ENCODE measurements at places on chromosomes 6 and 20.

DNA sequence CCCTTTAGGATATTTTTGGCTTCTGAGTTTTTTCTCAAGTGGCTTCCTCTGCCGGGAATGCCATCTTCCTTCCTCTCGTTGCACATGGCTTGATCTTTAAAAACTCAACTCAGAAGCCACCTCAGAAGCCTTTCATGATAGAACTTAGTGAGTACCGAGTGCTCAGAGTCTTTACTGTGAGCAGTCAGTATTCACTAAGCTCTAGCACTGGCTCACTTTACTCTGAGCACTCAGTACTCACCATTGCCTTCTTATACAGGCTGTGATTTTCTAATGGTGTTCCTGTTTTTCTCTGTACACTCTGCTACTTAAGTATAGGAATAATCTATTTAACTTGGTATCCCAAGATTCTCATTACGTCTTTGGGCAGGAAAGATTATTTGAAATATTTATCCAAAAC lies 116.2 kb downstream of the PFDN4 start:
- DNase-seq = no peak

DNA sequence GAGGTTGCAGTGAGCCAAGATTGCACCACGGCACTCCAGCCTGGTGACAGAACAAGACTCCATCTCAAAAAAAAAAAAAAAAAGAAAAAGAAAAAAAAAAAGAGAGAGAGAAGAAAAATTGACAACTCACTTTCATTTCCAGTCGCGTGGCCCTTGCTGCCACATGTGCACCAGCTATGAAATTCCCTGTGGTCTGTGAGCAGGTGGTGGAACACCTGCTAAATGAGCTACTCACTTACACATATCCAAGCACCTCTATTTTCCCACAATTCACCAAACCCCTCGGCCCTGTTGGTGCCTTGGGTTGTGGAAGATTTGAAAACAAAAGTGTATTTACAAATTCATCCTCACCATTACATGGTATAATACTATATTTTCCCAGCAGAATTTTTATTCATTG lies 105.2 kb upstream of the ASF1A start:
- DNase-seq = peak; percentile 1

GRCh38 chr20:14745830-14746229 lies 408.4 kb upstream of the FLRT3 start:
- no peak for DNase-seq

DNA sequence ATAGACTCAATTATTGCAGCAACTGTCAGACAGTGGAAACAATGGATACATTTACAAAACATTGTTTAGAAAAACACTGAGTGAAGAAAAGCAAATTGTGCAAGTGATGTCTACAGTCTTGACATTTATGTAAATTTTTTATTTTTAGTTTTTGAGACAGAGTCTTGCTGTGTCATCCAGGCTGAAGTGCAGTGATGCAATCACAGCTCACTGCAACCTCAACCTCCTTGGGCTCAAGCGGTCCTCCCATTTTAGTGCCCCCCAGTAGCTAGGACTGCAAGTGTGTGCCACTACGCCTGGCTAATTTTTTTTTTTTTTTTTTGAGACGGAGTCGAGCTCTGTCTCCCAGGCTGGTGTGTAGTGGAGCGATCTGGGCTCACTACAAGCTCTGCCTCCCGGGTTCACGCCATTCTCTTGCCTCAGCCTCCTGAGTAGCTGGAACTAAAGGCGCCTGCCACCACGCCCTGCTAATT lies 9.7 kb downstream of the CNBD2 start:
- DNase-seq = no peak

- no peak for DNase-seq
Observed at GRCh38 chr20:2093883-2094282, 7.7 kb upstream of the STK35 start.

- DNase-seq = peak; percentile 87
Observed at GRCh38 chr6:26521600-26522391, 16.4 kb upstream of the HMGN4 start.

GRCh38 chr6:116352515-116353471 lies 18.0 kb upstream of the DSE start:
- no peak for DNase-seq

DNA sequence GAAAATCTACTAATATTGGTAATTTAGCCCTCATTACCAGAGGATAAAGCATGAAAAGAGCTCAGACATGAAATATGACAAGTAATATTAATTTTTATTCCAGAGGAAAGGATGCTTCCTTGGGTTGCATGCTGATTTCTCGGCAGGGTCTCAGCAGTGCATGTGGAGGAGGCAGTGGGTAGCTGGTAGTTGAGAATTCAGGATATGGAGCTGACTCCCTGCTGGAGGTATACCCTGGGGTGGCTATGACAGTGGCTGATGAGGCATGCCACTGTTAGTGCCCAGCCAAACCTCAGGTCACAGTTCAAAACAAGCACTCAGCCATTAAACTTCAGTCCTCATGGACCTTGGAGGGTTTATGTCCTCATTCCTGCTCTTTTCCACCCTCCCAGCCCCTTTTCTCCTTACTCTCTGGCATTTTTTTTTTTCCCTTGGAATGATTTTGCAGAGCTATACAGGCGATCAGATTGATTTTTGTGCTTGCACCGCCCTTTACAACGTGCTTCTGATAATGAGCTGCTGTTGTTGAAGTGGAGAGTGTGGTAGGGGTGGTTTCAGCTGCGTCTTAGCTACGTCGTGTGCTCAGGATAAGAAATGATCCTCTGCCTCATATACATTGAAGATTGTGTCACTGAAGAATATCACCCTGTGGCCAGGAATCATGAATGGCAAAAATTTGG lies 761.9 kb upstream of the MMS22L start:
- DNase-seq = no peak

DNA sequence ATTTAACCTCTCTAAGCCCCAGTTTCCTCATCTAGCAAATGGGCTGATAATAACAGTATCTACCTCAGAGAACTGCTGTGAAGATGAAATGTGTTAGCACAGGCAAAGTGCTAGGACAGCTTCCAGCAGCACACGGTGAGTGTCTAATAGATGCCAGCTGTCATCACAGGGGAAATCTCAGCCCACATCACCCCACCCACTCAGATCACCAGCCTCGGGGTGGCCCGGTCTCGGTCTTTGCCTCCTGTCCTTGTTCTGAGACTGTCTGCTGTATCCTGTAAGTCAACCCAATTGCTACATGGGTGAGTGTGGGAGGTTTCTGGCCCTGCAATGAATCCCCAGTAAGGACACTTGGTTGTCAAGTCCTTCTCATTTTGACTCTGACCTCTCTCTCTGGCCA lies 99.5 kb upstream of the ZNFX1 start:
- no peak for DNase-seq

GRCh38 chr6:161360520-161360919 lies 86.7 kb upstream of the AGPAT4 start:
- DNase-seq = no peak

GRCh38 chr20:62832951-62833391 lies 16.1 kb downstream of the COL9A3 start:
- no peak for DNase-seq

- DNase-seq = peak; percentile 79
Observed at GRCh38 chr6:166307082-166308032, 835 bp downstream of the PRR18 start.

GRCh38 chr6:40391086-40391485 lies 196.1 kb downstream of the LRFN2 start:
- no peak for DNase-seq

All from H9 (cell line).